Stimulated activated CD8-positive, alpha-beta memory T cell treated with anti-CD3 and anti-CD28 coated beads, Interleukin-2, amount 100 ng/mL, for 1 hour (primary cell): ENCODE measurements at places on chromosomes 3 and 15.
A peak's percentile ranks its signal among the peaks of the same experiment; 100 is the strongest.

GRCh38 chr3:17581421-17582080, 160.9 kb downstream of the TBC1D5 start:
- no peak for DNase-seq

DNA sequence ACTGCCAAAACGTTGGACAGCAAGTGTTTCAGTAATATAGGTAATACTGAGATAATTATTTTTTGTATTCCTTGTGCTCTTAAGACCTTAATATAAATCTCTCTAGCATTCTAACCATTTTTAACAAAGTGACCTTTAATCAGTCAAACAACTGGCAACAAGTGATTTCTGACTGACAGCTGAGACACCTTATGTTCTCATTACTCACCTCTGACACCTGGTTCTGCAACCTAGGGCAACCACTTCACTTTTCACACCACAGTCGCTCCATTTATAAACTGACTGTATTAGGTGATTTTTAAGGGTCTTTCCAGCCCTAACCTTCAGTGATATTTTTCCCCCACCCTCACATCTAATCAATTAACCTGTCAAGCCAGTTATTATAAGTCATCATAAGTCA, 60.4 kb upstream of the C15orf61 start:
- DNase-seq, result no peak

- no peak for DNase-seq
Measured at GRCh38 chr3:153462545-153462944, 300.5 kb downstream of the RAP2B start.

DNA sequence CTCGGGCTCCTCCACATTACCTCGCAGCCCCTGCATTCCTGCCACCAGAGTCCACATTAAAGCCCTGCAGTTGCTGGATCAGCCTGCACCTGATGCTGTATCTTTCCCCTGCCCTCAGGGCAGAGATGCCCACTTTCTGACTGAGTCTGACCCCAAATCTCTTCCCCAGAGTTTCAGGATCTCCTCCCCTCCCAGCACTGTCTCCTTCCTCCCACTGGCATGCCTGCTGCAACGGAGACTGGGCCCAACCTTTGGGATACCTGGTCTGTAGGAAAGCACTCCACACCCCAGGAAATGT, 20.6 kb upstream of the GP9 start:
- DNase-seq, result no peak

DNA sequence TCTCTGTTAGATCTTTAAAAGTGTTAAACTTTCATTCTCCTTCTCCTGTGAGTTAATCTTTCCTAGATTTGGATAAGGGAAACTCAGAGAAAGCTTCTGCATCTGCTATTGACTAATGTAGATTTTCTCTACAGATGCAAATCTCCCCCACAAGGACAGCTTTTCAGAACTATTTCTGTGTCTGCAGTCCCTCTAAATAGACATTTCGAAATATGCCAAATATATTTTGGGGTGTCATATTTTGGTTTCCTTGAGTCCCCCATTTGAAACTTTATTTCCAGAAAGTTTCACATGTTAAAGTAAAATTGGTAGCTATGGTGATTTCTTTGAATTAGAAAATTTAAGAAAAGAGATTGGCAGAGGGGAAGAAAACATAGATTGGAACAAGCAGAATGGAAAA, 852.3 kb upstream of the ALCAM start:
- DNase-seq, result no peak

GRCh38 chr3:94626573-94626972, 563.7 kb downstream of the NSUN3 start:
- no peak for DNase-seq

DNA sequence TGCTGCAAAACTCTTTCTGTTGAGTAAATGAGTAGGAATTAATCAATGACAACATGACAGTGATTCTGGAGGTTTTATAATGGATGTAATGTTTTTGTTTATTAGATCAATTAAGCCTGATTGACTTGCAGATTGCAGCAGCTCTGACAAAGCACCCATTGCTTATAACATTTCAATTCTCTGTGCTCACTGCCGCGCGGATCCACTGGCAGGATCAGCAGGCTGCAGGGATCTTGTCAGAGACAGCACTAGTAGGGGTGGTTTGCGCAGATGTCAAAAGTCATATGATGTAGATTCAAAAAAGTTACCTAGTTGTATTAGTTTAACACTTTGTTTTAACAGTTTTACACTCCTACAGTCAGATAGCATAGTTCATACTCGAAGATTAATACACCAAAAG, 93.4 kb downstream of the MBNL1 start:
- DNase-seq, result no peak

GRCh38 chr3:127667119-127667681, 5.6 kb upstream of the ABTB1 start:
- no peak for DNase-seq

GRCh38 chr3:142945023-142945422, 18.5 kb downstream of the PAQR9 start:
- no peak for DNase-seq

DNA sequence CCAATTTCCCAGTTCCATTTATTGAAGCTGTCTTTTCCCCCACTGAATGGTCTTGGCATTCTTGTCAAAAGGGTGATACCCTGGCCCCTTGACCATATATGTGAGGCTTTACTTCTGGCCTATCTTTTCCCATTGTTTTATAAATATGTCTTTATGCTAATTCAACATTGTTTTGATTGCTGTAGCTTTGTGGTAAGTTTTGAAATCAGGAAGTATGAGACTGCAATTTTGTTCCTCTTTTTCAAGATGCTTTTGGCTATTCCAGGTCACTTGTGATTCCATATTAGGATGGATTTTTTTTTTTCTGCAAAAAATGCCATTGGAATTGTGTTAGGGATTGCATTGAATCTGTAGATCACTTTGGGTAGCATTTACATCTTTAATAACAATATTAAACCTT, 141.2 kb upstream of the MANF start:
- no peak for DNase-seq

GRCh38 chr3:31918179-31919150, 62.6 kb downstream of the OSBPL10 start:
- DNase-seq, result no peak

DNA sequence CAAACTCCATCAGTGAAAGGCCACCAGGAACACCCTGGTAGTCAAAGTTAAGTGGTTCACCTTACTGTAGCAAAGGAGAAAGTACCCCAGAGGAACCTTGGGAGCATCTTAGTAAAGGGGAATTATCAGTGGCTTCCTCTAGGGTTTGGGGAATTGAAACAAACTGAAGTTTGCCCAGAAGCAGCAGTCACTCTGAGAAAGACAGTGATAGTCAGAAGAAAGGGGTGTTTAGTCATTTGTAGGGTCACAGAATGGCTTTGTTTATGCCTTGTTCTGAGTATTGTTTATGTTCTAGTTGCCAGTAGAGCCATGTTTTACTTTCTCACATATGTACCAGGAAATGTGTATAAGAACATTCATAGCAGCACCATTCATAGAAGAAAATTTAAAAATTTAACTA, 93.8 kb downstream of the FHIT start:
- no peak for DNase-seq

GRCh38 chr3:129576514-129577352, 29.7 kb downstream of the PLXND1 start:
- peak; percentile 28 for DNase-seq

DNA sequence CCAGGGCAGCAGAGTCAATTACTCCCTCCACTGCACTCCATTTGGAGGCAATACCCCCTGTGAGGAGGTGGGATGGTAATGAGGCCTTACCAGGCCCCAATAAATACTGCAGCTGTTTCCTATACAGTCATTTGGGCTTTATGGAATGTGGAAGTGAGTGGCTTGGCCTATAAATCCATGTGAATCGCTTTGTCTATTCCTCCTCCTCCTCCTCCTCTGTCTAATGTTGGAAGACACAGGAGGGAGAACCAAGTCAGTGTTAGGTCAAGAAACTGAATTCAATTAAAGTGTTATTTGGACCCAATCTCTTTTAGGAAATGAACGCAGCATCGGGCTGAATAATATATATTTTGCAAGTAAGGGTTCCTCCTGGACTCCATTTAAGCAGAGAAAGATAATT, 17.3 kb upstream of the SRGAP3 start:
- no peak for DNase-seq

DNA sequence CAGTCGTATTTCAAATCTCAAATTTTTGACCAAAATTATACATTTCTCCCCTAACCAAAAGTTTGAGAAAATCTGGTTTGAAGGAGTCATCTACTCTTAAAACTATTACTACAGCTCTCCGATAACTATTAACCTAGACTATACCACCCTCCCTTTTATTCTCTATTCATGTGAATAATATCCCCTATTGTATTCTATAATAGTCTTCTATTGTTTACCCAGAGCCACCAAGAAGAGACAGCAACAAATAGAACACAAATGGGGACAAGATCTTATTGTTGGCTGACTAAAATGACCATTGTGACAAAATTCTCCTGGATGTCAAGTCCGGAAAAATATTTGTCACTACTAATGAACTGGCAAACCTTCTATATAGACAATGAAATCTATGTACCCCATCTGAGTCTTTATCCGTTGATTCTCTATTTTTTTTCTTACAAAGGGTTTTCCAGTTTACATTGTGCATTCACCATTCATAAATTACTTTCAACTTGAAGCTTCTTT, 618.0 kb downstream of the CADM2 start:
- DNase-seq, result no peak

GRCh38 chr3:39101022-39101689, 6.3 kb downstream of the GORASP1 start:
- no peak for DNase-seq

- DNase-seq, result no peak
Measured at GRCh38 chr15:81052046-81052445, 51.3 kb downstream of the TLNRD1 start.

DNA sequence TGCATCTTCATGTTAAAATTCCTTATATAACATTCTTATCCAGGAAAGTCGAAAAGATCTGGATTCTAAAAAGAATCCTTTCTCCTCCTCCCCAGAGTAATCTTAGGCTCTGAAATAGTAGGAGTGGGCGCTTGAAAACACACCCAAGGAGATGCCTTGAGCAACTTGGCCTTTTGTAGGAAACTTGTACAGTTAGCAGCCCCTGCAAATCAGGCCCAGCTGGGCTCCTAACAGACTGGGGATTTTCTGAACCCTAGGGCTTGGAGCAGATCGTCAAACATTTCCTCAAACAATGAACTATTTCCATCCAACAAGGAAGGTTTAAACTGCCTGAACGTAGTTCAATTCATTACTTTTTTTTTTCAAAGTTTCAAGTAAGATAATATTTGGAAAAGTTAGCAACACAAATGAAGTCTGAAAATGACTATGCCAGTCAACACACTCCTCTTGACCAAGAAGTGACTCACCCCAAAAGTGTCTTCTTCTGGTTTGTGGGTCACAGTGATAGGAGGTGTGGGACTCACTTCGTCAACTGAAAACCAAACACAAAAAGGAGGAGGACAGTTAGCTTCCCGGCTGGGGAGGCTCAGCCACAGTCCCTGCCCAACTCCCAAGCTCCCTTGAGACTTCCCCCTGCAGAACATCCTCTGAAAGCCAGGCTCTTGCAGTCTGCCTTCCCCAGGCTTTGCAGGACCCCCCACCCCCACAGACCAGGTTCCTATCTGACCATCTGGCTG, 129.7 kb downstream of the NTRK3 start:
- DNase-seq, result no peak

DNA sequence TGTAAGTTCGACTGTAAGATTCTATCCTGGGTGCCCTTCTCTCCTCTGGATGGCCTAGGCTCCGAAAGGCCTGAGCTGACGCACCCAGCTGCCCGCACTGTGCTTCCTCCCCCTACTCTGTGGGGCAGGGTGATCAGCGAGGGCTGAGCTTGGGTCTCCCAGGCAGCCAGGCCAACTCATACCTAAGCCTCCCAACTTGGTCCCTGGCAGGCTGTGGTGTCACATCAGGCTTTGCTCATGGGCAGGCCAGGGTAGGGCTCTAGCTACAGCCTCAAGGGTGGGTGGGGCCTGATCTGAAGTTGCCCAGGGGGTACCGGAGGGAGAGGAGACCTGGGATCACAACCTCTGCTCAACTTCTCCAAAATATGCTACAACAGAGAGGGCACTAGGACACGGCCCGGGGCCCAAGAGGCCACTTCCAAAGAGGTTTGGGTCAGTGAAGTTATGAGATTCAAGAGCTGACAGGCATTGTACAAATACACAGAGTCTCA, 123.1 kb downstream of the ADCY5 start:
- DNase-seq, result no peak

DNA sequence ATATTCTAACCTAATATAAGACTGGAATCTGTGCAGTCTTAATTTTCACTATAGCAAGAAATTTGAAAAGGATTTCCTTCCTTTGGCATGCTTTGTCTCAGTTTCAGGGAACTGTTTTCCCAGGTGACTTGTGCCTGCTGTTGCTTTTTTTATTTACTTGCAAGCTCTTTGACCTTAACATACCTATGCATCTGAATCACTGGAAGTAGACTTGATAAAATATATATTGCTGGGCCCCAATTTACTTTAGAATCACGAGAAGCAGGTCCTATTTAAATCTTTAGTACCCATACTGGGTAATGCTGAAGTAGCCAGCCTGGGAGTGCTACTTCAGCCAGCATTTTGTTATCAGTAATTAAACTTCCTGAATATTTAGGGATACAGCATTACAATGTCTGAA, 257.9 kb upstream of the ALCAM start:
- DNase-seq, result no peak

DNA sequence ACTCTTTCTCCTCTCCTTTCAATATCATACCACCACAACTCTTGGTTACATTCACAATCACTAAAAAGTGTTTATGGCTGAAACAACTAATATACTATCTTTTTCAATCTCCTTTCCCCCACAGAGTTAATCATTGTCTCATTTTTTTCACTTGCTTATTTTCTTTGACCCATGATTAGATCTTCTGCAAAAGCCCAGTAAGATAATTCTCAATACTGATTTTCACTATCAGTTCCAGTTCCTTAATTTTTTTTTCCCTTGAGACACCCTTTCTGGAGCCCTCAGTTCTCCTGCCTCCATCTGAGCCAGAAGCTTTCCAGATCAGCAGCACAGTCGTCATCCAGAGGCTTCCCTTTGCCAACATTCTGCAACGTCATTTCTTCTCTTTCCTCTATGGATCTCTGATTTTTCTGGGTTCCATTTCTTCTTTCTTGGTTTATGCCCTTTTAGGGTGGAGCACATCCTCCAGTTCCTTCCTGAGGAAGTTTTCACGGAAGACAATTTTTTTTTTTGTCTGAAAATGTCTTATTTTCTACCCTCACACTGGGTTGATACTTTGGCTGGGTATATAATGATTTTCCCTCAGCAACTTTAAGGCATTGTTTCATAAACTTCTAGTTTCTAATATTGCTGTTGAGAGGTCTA, 88.7 kb upstream of the C15orf39 start:
- DNase-seq, result no peak

- no peak for DNase-seq
Measured at GRCh38 chr15:79736435-79737000, 160.3 kb downstream of the MTHFS start.

GRCh38 chr15:66943456-66944095, 121.8 kb upstream of the SMAD3 start:
- no peak for DNase-seq
